ENCODE measurements at places on chromosomes 12 and 14.
A peak's percentile ranks its signal among the peaks of the same experiment; 100 is the strongest.

DNA sequence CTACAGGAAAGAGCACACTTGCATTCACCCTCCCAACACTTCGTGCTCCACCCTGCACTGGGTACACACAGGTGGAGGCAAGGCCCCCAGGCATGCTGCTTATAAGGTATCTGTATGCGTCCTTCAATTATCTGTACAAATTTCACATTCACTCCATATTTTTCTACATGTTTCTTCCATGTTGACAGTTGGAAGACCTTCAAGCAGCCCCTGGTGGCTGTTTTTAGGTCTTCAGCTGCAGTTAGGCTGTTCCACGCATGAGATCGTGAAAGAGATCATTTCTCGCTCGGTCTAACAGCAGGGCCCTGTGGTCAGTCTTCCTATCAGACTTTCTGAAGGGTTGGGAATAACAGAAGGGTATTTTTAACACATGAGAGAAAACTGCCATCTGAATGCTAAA lies 47.1 kb downstream of the PLXNC1 start:
- DNase-seq: no peak

DNA sequence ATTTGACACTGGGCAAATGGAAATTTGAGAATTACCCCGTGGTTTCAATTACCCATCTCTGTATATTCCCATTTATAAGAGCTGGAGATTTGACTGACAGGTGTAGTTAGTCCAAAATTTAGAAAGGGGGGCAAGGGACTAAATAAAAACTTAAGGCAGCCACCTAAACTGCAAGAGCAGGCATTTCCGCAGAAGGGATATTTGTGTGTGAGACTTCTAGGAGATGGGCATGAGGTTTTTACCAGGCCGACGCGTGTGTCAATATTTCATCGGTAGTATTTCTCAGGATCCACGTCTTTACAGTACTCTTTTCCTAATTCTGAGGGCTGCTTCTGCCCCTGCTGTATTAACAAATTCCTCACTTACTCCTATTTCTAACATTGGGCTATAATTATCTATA lies 1.4 kb downstream of the FAR2 start:
- DNase-seq: no peak

GRCh38 chr14:96261053-96261452 lies 5.0 kb downstream of the BDKRB1 start:
- DNase-seq: no peak

DNA sequence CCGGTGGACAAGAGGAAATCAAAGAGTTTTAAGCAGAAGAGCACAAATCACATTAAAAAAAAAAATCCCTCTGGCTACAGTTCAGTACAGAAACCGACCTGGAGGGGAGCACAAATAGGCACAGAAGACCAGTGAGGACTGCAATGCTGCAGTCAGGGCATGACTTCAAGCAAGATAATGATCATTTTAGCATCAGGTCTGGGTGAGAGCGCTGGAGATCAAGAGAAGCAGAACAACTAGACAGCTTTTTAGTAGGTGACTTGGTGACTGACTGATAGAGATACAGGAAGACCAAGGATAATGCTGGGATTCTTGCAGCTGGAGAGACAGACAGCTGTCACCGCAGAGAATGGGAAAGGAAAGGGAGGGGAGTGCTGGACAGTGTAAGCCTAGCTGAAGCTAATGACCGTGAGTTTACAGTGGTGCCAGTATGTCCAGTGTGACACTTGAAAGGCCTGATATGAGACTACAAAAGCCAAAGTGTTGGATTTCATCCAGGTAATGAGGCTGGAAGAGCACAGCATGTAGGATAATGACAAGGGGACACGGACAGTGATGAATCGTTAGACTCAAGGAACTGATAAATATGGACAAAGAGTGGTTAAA lies 5.6 kb downstream of the NFYB start:
- no peak for DNase-seq

- no peak for DNase-seq
Observed at GRCh38 chr14:37413504-37414003, 181.5 kb downstream of the FOXA1 start.

- DNase-seq: no peak
Observed at GRCh38 chr12:58166643-58167042, 225.3 kb downstream of the ATP23 start.

DNA sequence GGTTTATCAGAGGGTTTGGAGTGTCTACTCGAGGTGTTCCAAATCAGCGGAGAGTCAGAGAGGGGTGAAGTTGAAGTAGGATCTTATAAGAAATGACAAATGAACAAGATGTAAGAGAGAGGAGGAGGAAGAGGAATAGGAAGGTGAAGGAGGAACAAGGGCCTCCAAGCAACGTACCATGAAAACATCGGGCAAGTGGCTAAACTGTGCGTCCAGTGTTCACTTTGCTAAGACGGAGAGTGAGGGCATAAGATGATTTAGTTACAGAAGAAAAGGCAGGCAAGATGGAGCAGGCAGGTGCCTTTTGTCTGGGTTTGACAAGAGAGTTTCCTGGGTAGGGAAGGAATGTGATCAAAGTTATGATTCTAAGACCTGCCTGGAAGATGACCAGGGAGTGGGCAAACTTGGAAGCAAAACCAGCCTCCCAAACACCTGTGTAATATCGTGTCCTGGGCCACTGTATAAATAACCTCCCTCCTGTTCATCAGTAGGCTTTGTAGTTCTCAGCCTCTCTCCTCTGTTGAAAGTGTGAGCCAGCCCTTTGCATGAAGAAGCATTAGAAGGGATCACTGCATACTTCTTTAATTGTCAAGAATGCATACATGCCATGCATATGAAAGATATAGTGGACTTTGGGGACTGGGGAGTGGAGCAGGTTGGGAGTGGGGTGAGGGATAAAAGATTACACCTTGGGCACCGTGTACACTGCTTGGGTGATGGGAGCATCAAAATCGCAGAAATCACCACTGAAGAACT lies 111.4 kb downstream of the ZFP36L1 start:
- no peak for DNase-seq

- no peak for DNase-seq
Observed at GRCh38 chr14:42734041-42734440, 1127.4 kb downstream of the LRFN5 start.

- DNase-seq: no peak
Observed at GRCh38 chr12:53365245-53365904, 14.6 kb upstream of the SP1 start.

DNA sequence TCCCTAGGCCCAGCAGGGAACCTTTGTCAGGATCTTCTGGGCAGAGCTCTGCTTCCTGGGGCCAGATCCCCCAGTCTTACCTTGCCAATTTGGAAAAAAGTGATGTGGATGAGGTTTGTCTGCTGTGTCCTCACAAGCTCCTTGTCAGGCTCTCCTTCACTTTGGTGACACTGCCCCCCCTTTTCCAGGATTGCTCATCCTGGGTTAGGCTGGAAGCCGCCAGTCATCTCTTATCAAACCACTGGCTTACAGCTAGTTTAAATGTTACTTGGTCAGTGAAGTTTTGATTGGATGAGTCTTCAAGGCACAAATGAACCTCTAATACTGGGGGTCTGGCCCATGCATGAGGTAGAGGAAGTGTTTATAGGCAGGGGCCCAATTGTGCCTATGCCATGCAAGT lies 15.3 kb downstream of the NYNRIN start:
- DNase-seq: no peak

DNA sequence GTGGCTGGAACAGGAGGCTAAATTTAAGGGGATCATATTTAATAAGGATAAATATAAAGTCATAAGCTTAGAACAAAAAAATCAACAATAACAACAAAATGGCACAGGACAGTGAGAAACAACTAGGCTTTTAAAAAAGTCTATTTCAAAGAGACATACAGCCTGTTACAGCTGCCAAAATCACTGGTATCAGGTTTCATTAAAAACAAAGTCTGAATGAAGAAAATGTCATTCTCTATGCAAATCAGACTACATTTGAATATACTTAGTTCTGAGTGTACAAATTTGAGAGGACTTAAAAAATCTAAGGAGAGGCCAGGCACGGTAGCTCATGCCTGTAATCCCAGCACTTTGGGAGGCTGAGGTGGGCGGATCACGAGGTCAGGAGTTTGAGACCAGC lies 44.0 kb downstream of the TFCP2 start:
- DNase-seq: no peak

GRCh38 chr14:76876076-76876475 lies 49.9 kb downstream of the LRRC74A start:
- peak; percentile 43 for DNase-seq

GRCh38 chr12:82883394-82884355 lies 197.0 kb downstream of the TMTC2 start:
- no peak for DNase-seq

DNA sequence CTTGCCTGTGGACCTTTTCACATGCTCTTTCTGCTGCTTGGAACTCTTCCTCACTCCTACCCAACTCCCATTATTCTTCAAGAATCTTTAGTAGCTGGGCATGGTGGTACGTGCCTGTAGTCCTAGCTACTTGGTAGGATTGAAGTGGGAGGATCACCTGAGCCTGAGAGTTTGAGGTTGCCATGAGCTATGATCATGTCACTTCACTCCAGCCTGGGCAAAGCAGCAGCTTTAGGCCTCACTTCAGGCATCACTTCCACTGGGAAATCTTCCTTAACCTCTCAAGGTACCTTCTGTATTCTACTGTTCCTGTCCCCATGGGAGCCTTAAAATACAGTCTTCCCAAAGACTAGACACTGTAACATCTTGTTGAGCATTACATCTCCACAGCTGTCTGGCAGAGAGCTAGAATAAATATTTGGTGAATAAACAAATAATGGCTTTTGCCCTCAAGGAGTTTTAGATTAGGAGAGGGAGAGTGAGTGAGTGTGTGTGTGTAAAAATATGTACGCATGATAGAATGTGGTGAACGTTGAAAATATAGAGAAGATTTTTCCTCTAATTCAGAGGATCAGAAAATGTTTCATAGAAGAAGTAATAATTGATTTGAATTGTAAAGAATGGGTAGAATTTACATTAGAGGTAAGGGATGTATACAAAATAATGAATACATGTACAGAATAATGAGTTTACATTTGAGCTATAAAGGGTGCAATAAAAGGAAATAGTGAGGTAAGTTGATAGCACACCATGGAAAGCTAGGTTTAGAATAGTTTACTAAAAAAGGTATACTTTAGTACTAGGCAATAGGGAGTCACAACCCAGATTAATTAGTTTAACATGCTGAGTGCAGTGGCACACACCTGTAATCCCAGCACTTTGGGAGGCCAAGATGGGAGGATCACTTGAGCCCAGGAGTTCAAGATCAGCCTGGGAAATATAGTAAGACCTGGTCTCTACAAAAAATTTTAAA lies 29.2 kb upstream of the BMAL2 start:
- DNase-seq: no peak

DNA sequence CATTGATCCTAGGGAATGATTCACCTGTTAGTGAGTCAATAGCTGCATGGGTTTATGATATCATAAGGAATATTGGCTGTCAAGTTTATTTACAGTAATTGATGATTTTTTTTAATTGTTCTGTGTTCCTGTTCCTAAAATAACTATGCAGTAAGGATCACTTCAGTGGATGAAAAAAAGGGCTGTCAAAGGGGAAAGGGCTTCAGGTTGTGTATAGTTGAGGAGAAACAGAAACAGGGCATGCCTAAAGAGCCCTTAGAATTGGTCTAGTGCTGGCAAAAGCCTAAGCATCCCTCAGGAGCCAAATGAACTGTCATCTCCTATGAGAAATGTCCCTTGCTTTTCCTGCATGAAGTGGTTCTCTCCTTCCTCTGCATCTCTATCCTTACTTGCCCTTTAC lies 444.9 kb downstream of the RMST start:
- DNase-seq: no peak

- no peak for DNase-seq
Observed at GRCh38 chr12:1104088-1104800, 113.2 kb downstream of the ERC1 start.

DNA sequence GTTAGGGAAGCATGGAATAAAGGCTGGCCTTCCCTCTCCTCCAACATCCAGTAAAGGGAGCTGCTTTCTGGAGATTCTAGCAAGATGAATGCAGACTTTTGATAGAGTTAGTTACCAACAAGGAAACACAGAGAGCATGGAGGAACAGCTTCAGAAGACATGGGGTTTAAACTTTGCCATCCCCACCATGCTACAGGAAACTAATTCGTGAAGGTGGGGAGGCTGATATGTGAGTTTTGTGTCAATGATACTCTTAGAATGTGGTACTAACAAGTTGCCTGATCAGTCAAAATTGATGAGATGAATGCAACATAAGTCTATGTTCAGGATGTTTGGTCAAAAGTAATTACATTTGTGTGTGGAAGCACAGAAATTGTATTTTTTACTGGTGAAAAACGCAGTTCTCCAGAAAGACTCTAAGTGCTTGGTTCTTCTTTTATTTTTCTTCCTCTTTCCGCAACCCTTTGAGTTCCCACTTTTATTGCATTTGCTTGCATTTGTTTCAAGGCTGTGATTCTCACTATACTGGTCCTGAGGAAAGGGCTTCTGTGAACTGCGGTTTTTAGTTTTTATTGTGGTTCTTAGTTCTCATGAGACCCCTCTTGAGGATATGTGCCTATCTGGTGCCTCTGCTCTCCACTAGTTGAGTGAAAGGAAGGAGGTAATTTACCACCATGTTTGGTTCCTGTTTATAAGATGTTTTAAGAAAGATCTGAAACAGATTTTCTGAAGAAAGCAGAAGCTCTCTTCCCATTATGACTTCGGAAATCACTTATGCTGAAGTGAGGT lies at the start of gene CLEC4A:
Gene CLEC4A, plus strand, starts transcription at position 494 of the 789 bp plus-strand sequence. Its CDS starts 262 bp downstream, at position 756.
- DNase-seq: no peak

GRCh38 chr12:5437589-5437988 lies 5.7 kb downstream of the NTF3 start:
- no peak for DNase-seq

GRCh38 chr12:32116897-32117296 lies 10.2 kb downstream of the BICD1 start:
- no peak for DNase-seq

GRCh38 chr12:115661112-115661511 lies 616.4 kb downstream of the MED13L start:
- no peak for DNase-seq

DNA sequence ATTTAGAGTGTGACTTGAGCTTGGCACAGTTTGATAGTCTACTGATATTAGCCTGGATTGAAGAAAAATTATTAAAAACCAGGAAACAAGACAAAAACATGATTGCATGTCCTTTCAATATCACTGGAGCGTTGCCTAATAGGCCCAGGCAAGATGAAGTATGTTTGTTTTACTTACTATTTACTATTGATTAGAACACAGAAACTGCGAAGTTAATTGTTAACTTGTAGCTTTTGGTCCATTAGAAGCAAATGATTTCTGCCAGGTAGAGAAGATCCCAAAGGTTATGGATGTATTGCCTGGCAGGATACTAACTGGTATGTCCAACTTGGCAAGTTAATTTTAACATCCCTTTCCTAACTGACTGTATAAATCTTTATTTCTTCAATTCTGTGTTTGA lies 268.9 kb downstream of the ETNK1 start:
- DNase-seq: no peak

- DNase-seq: no peak
Observed at GRCh38 chr12:114397978-114398881, 7.7 kb downstream of the TBX5 start.
